Stimulated activated CD4-positive, alpha-beta T cell treated with anti-CD3 and anti-CD28 coated beads, Interleukin-12 subunit alpha, Interleukin-12 subunit beta, amount 100 ng/mL, for 4 hours (primary cell): ENCODE measurements at places on chromosomes 7 and 10.

- no peak for DNase-seq
Measured at GRCh38 chr7:155741082-155741481, 71.2 kb downstream of the SHH start.

GRCh38 chr7:2821842-2822507 is 22.1 kb downstream of the GNA12 start:
- no peak for DNase-seq

- DNase-seq: no peak
Measured at GRCh38 chr7:28937619-28938018, 20.5 kb downstream of the TRIL start.

DNA sequence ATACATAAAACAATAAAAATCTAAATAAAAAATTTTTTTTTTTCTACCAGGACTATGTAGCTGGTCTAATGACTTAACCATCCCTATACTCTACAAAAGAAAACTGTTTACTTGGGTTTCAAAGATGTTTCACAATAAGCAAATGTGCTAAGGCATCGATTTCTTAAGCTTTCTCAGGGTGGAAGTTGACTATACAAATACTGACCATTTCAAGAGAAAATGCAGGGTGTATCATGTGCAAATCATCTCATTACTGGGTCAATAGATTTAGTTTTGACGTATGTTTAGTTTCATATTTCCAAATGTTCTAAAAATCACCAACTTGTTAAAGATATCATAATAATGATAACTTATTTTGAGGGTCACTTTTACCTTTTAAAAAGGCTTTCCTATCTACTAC is 7.5 kb downstream of the NRP1 start:
- no peak for DNase-seq

GRCh38 chr7:97798046-97799019 is 66.4 kb downstream of the TAC1 start:
- DNase-seq: no peak

DNA sequence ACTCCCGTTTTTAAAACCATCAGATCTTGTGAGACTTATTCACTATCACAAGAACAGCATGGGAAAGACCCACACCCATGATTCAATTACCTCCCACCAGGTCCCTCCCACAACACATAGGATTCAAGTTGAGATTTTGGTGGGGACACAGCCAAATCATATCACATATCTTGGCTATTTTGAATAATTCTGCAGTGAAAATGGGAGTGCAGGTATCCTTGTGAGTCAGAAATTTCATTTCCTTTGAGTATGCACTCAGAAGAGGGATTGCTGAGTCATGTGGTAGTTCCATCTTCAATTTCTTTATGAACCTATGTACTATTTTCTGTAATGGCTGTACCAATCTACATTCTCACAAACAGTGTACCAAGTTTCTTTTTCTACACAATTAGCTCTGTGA is 125.8 kb downstream of the ANKRD7 start:
- no peak for DNase-seq

DNA sequence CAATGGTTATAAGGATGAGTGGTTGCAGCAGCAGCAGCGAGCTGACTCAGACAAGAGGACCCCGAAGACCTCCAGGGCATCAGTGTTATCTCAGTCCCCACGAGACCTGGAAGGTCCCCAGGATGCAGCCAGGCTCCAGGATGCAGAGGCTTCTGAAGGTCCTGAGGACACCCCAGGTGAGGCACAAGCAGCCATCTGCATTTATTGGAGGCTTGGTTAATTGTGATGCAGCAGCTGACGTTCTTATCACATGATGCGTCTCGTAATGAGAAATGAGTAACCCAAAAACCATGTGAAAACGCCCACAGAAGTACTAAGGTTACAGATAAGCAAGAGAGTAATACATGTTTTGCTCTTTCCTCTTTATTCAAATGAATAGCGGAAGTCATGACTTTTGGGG is 17.4 kb downstream of the C7orf57 start:
- no peak for DNase-seq

DNA sequence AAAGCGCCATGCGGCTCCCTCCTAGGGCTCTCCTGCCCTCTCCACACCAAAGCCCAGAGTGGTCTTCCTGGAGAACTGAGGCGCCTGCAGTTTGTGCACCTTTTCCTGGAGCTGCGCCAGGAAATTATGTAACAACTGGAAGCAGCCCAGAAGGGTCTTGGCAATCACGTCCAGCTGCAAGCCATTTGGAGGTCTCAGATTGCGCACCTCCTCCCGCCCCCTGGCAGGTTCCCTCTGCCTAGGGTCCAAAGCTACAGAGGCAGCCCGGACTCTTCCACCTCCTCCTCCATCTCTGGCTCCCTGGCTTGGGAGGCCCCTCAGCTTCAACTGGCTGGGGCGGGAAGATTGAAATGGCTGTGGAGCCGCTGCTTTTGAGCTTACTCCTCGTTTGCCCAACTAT is 34.0 kb upstream of the SFTPD start:
- DNase-seq: no peak
